ENCODE measurements at places on chromosomes 16 and 17. TPM values are rescaled to one million over a fixed set of nuclear protein-coding genes. Genes with fewer than 3 reads are reported as not detected.

GRCh38 chr17:15081008-15081407, 184.1 kb downstream of the PMP22 start:
- H3K27ac ChIP-seq = no peak overlapping the region
- no peaks in the 10 kb centered on the region for H3K27me3 ChIP-seq
- H3K4me3 ChIP-seq = no peak overlapping the region
- H3K4me1 ChIP-seq = peaks cover 10% of the 10 kb centered on the region
- H3K36me3 ChIP-seq = no peaks in the 10 kb centered on the region

- no peaks in the 10 kb centered on the region for H3K36me3 ChIP-seq
- no peak overlapping the region for H3K4me3 ChIP-seq
- H3K27me3 ChIP-seq = no peaks in the 10 kb centered on the region
- no peak for DNase-seq
- 0 out of 2 replicates have a peak, but pooled peaks cover 3% of the 10 kb centered on the region for H3K4me1 ChIP-seq
These were observed 520.8 kb upstream of the ZFHX3 start for GRCh38 chr16:73568769-73569168.

- no peaks in the 10 kb centered on the region for H3K27me3 ChIP-seq
- no peak overlapping the region for H3K27ac ChIP-seq
- no peak for DNase-seq
- H3K4me1 ChIP-seq = no peaks in the 10 kb centered on the region
- H3K36me3 ChIP-seq = no peaks in the 10 kb centered on the region
- no peak overlapping the region for H3K4me3 ChIP-seq
These were observed 60.3 kb upstream of the LHX1 start for GRCh38 chr17:36876966-36877365.

CNGB1 gene
- not detected for total RNA-seq

TBC1D3I gene
- 0.46 TPM for total RNA-seq

Measured in H1 (cell line).